Activated naive CD4-positive, alpha-beta T cell treated with anti-CD3 and anti-CD28 coated beads for 36 hours (primary cell): ENCODE measurements at places on chromosomes 6 and 20. TPM values are rescaled to one million over a fixed set of nuclear protein-coding genes. Genes with fewer than 3 reads are reported as not detected.

DNA sequence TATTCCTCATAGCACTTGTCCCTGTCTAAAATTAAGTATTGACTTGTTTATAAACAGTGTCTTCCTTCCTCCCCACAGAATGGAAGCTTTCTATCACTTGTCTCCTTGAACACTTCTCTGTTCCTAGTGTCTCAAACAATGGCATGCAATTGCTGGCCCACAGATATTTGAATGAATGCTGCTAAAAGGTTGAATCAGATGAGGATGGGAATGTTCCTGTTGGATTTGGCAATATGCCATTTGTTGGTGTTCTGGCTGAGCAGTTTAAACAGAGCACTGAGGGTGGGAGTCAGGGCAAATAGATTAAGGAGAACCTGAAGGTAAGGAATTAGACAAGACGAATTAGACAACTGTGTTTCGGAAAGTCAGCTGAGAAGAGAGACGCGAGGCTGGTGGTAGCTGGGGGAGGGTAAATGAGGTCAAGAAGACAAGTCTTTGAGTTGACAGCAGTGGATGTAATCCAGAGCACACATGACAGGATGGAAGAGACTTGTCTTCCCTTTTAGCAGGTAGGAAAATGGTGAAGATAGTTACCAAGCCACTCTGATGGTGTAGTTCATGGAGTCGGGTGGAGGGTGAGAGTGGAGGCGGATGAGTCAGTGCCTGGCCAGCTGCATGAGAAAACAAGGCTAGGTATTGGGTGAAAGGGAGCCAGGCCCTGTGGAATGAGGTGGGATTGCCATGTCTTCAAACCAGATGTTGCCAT, 58.3 kb upstream of the GNRH2 start:
- peak; percentile 42 for DNase-seq

DNA sequence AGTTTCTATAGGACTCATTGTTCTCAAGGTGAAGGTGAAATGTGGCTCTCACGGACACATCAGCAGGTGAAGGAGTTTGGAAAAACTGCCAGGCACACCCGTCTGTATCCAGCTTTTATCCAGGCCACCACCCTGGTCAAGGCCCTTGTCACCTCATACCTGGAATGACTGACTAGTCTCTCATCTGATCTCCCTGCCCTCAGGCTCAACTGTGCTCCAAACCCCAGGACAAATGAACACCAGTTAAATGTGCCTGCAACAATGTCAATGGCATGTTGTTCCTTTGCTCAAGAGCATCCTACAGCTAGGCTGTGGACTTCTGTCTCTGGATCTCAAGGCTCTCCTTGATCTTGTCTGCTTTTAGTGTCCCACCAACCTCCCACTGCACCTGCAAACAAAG, 47.6 kb upstream of the DSP start:
- no peak for DNase-seq

DNA sequence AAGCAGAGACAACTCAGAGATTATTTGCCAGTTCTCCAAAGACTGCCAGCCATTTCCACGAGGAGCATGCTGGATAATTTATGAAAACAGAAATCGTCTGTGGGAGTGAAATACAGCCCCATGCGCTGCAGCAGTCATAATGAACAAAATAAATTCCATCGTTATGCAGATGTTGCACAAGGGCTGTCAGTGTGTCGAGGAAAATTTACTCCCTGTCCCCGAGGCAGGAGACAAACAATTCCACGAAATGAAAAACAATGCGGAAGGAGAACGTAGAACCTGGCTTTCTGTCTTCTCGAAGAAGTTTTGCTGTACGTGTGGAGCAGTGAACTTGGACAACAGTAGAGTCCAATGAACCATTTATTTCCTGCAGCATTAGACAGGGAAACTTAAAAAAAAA, 399.4 kb downstream of the CD83 start:
- DNase-seq, result no peak

- DNase-seq, result no peak
Measured at GRCh38 chr6:33217246-33217645, 8.9 kb downstream of the RING1 start.

- DNase-seq, result no peak
Measured at GRCh38 chr20:8616792-8617191, 452.1 kb upstream of the PLCB4 start.

DNA sequence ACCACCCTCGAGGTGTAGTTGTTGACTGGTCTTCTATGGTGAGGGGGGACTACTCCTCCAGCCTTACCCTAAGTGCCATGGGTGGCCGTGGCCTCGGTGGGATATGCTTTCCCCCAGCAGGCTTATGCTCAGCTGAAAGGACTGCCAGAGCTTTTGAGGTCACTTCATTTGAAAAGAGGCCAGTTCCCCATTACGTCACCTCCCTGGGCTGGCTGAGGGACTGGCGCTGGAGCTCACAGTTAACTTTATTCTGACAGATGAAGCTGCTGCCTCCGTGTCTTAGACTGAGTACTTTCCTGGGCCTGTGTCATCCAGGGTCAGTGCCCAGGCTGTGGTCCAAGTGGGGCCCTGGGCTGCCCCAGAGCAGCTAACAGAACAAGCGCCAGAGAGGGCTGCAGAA, 42.8 kb upstream of the PCMTD2 start:
- DNase-seq, result no peak

DNA sequence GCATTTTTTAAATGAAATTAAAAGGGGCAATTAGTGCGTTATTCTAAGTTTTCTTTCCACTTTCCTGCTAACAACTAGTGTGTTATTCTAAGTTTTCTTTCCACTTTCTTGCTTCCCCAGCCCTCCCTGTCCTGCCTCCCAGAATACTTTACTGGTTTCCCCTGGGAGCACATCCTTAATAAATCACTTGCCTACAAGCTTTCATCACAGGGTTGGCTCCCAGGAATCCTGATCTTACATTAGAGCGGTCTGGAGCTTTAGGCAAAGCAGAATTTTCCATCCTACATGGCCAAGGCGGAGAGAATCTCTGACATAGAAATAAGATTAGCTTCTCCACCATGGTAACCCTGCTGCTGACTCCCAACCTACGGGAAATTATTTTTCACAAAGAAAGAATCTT, 150.4 kb downstream of the BFSP1 start:
- no peak for DNase-seq

Gene DCDC2
- total RNA-seq, result not detected

Gene BTNL2
- total RNA-seq, result not detected
